ENCODE measurements at places on chromosomes 2 and 18.

GRCh38 chr2:223166215-223166493 lies 114.2 kb downstream of the KCNE4 start:
- no peak for DNase-seq

DNA sequence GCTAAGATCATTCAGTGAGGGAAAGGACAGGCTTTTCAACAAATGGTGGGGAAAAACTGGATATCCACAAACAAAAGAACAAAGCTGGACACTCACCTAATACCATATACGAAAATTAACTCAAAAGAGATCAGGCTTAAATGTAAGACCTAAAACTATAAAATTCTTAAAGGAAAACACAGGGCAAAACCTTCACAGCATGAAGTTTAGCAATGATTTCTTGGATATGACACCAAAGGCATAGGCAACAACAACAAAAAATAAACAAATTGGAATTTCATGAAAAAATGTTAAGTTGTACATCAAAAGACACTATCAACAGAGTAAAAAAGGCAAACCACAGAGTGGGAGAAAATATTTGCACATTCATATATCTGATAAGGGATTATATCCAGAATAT lies 28.3 kb downstream of the PIAS2 start:
- peak; percentile 3 for DNase-seq

DNA sequence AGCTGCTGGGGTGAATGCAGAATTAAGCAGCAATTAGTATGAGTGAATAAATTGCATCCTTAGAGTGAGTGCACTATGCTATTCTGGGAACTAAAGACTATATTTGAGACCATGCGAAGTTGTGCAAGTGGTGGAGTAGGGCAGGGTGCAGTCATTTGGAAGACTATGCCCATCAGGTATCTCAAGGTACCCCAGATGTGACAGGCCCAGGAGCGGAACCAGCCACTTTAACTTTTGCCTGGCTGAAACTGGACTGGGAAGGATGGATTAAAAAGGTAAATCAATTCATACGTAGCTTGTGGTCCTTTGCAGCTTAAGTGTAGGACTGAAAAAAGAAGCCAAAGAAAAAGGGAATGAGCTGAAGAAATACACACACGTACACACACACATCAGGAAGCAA lies 1.7 kb downstream of the KYNU start:
- no peak for DNase-seq

GRCh38 chr2:15447381-15447780 lies 113.8 kb downstream of the NBAS start:
- DNase-seq, result no peak

GRCh38 chr2:144541396-144541795 lies 21.5 kb upstream of the ZEB2 start:
- no peak for DNase-seq

GRCh38 chr2:9029721-9030120 lies 26.2 kb upstream of the MBOAT2 start:
- DNase-seq, result no peak

- DNase-seq, result peak; percentile 86
These were observed 47.3 kb upstream of the NDUFV2 start for GRCh38 chr18:9055185-9055584.

- DNase-seq, result no peak
These were observed 3.7 kb upstream of the SIX3 start for GRCh38 chr2:44937688-44938240.

DNA sequence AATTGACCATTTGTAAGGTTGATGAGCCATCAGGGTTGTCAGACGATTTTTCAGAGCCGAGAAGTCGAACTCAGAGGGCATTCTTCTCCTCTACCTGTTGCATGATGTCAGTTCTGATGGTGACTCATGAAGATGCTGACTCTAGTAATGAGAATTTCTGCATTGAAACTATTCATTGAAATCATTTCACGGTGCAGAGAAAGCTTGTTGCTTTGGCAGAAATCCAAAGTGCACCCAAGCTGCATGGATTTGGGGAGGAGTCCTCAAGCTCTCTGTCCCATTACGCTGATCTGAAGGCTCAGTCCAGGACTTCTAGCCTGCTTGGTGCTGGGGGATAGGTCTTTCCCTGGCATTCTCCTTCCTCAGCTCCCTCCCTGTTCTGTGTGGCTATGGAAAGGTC lies 125.7 kb upstream of the PXDN start:
- DNase-seq, result no peak

- DNase-seq, result no peak
These were observed 1135.9 kb downstream of the CNTNAP5 start for GRCh38 chr2:125160947-125161346.

- no peak for DNase-seq
These were observed 90.2 kb downstream of the AGAP1 start for GRCh38 chr2:235583925-235584637.

DNA sequence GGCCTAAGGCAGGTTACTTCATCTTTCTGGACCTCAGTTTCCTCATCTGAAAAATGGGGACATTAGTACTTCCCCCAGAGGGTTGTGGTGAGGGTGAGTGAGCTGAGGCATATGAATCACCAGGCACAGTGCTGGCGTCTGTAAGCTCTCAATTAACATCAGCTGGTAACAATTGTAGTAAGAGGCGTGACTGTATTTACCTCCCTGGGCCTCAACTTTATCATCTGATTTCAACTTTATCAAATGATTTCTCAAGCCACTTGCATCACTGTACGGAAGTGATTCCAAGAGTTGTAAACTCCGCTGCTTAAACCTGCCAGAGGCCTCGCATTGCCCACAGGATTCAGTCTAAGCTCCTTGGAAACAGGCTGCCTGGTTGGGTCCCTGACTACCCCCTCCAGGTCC lies 53.6 kb upstream of the PKDCC start:
- no peak for DNase-seq

GRCh38 chr2:123500988-123501387 lies 524.1 kb upstream of the CNTNAP5 start:
- DNase-seq, result no peak

- no peak for DNase-seq
These were observed 110.4 kb downstream of the NCKAP5 start for GRCh38 chr2:133457861-133458260.

GRCh38 chr2:63861220-63861822 lies 19.6 kb downstream of the UGP2 start:
- peak; percentile 44 for DNase-seq

DNA sequence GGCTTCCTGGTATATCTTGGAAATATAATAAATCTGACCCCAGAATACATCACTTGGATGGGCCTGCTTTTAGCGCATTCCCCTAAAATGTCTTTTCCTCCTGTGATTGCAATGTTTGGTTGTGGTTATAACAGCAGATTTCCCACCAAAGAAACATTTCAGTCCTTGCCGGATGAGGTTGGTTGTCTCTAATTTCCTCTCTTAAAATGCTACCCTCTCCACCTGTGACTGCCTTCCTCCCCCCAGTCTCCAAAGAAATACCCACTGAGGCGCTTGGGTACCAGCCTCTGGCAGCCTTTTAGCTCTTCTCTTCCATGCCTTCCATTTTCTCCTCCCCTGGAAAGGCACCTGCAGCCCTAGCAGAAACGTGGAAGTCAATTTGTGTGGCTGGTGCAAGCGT lies 102.1 kb upstream of the SIX3 start:
- no peak for DNase-seq

DNA sequence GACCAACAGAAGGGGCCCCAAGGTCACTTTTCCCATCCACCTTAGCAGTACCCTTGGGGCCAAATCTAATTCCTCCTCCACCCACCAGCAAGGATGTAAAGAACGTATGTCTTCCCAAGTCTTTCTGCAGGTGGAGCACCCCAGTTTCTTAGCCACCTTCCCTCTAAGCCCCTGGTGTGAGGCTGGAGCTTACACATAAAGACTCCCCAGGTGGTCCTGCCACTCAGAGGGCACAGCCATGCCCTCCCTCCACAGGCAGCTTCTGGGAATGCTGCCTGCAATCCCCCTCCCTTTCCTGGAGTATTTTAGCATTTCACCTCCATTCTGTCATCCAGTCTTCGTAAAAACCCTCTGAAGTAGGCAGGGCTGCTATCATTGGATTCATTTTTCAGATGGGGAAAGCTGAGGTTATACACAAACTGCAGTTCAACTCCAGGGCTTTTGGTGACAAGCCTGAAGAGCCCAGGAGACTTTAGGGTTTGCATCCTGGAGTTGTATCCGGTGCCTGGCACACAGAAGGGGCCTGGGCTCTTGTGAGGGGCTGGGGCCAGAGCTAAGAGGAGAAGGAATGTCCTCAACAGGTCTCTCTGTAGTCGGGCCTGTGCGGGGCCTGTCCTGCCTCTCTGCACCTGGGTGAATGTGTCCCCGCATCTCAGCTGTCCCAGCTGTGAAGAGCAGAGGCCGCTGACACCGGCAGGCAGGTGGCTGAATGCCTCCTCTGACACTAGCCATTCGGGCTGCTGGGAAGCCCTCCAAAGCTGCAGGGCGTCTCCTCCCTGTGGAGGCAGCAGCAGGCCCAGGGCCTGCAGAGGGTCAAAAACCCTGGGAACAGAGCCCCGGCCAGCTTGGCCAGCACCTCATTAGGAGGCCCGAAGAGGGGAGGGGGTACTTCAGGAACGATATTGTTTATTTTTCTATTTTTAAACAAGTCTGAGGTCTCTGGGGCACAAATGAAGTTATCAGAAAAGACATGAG lies 27.6 kb downstream of the CIB4 start:
- no peak for DNase-seq

DNA sequence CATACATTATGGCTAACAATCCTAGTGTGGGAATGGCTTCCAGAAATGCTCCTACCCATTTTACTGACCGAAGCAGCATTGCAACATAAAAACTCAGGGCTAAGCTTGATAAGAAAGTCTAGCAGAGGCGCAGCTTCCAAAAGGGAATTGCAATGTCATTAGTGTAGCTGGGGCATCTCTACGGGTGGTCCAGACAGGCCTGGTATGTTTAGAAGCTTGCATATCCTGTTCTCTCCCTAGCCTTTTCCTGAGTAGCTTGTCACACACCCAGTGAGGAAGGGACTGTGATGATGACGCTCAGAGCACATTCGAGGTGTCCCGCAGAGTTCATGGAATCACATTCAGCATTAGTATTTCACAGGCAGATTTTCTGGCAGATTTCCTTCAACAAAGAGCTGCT lies 38.0 kb upstream of the COL5A2 start:
- DNase-seq, result no peak

DNA sequence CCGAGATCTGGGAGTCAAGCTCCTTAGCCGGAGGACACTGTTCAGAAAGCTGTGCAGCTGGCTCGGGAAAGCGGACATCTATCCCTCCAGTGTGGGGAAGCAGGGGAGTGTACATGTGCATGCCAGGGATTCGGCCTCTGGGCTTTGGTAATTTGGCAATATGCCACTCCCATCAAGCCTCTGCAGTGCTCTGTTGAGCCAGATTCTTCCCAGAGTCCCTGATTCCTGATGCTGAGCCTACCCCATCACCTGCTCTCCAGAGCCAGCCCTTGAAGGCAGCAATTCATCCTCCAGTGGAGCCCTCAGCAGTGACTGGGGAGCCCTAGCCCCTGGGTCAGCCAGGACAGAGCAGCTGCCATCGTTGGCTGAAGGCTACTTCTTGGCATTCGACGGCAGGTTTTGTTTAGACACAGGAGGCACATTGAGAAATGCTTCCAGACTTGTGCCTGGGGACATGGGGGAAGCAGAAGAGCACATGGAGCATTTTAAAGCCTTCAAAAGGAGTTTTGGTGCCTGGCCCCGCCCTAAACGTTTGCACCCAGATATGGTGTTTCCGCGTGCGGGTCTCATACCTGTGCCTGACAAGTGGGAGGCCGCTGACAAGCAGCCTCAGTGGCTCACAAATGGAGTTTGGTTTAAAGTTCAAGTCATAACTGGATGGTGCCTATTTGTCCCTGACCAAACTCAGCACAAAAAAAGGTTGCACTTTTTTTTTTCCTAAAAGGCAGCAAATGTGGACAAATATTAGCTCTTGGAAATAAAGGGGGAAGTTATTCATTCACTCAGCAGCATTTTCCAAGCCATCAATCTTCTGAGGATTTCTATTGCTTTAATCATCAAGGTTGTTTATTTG lies 272.8 kb downstream of the CYRIA start:
- no peak for DNase-seq

DNA sequence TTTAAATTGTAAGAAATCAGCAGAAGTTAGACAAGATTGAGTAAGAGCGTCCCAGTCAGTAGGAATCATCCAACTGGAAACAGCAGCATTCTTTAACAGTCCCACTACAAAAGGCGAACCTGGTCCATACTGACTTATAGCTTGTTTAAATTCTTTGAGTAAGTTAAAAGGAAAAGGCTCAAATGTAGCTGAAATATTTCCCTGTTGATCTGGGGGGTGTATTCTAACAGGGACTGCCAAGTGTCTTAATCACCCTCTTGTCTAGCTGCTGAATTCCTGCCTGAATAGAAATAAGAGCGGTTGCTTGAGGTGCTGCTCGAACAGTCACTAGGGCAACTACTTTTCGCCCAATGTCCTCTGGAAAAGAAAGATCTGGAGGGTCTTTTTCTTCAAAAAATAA lies 56.4 kb upstream of the FMNL2 start:
- DNase-seq, result no peak

DNA sequence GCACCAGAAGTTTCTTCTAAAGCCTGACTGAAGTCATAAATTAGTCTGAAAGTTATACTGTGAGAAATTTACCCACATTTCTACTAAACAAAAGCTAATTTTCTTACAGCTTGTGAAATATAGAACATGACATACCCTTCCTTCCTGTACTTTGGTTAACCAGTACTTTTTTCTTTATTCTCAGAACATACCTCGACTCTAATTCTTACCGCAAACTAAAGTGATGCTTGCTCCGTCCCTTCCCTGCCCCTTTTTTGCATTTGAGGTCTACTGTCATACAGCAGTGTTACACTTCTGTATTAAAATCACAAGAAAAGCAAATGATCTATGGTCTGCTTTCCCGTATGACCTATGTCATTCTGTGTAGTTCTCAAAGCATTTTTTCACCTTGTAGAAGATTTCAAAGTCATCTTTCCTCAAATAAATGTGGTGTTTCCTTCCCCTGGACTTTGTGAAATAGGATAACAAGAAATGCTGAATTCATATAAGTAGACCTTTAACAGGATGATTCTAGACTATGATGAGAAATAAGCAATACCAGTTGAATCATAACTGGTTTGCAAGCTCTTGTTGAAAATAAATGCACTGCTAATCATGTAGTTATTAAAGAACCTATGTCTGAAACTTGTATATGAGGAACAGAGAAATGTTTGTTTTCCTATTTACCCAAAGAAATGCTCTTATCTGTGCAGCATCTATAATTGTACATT lies 30.4 kb downstream of the CYTIP start:
- no peak for DNase-seq

Data from OCI-M1 (cell line).